ENCODE measurements at places on chromosomes 13 and 19.

DNA sequence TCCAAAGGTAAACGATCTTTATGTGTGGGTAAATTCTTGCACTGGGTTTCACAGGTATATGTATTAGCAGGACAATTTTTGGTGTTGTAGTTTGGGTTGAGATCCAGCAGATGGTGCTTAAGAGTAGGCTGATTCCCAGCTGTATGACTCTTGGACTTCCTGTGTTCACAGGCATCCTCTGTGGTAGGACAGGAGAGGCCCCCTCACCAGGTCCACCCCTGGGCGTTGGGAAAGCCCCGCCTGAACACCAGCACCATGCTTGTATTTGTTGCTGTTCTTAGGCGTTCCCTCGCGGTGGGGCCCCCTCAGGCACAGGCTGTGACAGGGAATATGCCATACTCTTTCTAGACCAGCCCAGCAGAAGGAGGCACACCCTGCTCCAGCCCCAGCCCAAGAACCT is 49.5 kb upstream of the PCDH17 start:
- no peak for DNase-seq

DNA sequence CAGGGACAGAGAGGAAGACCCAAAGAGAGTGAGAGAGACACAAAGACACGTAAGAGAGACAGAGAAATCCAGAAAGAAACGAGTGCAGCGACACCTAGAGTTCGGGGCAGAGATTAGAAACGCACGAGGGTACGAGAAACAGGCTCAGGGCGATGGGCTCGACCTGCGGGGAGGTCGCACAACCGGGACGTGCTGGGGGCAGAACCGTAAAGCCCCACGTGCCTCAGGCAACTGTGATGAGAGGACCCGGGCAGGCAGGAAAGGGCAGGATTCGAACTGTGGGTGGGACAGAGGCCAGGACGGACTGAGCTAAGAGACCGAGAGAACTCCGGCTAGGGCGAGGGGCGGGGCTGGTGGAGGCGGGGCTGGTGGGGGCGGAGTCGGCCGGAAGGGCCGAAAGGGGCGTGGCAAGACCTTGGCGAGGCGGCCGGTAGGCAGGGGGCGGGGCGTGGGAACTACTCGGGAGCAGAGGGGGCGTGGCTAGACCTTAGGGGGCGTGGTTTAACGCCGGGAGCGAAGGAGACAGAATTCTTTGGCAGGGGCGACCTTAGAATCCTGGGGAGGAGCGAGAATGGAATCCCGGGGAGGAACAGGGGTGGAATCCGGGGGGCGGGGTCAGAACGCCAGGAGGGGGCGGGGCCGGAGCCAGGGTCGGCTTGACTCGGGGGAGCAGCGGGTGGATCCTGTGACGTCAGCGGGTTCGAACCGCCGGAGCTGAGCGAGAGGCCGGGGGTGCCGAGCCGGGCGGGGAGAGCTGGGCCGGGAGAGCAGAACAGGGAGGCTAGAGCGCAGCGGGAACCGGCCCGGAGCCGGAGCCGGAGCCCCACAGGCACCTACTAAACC is at the start of gene NECTIN2:
NECTIN2 (plus strand) TSS at position 686 of the 843 bp plus-strand sequence. CDS start 229 bp downstream, outside the sequence.
- DNase-seq = no peak

DNA sequence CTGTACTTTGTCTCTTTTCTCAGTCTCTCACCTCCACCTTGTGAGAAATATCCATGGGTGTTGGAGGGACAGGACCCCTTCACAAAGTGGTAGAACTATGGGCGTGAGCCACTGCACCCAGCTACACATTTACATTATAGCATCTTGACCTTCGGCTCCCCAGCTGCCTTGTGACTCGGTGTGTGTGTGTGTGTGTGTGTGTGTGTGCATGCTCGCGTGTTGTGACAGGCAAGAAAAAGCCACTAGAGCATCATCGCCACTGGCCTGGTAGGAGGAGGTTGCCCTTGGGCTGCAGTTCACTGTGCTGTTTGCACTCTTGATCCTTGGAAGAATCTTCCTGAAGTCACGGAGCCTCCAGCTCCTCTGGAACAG is 13.7 kb upstream of the ZNF888 start:
- no peak for DNase-seq

- no peak for DNase-seq
These were observed 69.3 kb upstream of the ATP12A start for GRCh38 chr13:24610956-24611355.

GRCh38 chr19:13995017-13995728 is 10.9 kb downstream of the RFX1 start:
- no peak for DNase-seq

GRCh38 chr19:28831462-28831861 is 381.5 kb downstream of the UQCRFS1 start:
- DNase-seq = no peak

DNA sequence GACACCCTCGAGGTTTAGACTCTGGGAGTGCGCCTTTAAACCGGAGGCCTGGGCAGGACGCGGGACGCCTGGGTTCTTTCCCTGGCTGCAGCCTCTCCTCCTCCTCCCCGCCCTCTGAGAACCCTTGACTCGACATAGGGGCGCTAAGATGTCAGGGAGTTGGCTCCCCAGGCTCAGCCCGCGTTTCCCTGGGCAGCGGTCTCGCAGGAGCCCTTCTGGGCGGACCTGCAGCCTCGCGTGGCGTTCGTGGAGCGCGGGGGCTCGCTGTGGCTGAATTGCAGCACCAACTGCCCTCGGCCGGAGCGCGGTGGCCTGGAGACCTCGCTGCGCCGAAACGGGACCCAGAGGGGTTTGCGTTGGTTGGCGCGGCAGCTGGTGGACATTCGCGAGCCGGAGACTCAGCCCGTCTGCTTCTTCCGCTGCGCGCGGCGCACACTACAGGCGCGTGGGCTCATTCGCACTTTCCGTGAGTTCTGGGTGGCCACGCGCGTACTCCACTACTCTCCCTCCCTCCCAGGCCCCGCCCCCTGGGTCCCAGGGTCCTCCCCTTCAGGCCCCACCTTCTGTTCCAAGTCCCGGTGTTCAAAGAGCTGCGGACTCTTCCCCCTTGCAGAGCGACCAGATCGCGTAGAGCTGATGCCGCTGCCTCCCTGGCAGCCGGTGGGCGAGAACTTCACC is 1.3 kb downstream of the ICAM5 start:
- DNase-seq = no peak

DNA sequence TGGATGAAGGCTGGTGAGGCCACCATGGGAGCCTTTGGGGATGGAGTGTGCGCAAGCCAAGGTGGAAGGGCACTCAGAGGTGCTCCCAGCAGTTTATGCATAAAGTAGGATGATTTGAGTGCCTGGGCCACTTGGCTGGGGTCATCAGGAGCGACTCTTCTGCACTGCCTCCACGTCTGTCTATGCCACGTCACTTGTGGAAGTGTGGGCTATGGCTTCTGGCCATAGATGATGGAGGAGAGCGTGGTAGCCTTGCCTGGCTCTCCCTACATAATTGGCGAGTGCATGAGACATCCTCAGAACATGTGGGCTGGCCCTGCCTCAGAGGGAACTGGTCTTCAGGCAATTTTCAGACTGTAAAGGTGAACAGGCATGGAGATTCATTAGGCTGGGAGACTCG is 182.9 kb downstream of the TEX29 start:
- DNase-seq = no peak

DNA sequence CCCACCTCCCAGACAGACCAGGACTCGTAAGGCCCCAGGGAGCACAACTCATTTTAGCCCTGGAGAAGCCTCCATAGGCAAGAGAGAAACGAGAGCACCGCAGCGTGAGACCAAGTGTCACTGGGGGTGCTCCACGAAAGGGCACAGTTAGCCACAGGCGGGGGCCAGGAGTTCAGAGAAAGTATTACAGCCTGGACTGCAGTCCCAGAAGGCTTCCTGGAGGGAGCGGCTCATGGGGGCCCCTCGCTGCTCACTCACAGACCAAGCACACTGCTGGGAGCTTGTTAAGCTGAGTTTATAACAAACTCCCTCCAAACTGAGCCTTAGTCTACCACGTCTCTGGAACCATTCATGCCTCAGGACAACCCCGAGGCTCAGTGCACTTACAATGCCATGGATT is 16.5 kb downstream of the ANKRD27 start:
- DNase-seq = no peak

DNA sequence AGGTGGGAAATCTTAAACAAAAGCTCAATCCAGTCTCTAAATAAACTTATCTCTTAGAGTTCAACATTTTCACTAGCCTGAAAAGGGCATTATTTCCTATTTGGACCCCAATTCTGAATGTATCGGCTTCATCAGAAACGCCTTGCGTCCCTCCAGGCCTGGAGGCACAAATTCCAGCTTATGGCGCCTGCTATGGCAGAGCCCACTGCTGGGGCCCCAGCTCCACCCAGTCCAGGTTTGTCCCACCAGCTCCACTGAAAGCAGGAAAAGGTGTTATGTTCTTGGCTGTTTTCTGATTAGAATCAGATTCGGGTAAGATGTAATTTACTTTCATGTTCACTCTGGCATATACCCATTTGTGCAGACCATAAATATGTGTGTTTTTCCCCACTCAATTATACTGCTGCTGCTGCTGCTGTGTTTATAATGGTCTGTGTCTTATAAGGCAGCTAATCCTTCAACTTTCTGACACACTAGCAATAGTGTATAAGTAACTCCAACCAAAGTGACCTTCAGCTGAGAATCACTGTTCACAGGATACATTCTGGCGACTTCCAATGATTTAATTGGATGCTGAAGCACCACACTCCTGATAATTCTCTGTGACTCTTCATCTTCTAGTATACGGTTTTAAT is 6.4 kb downstream of the IRS2 start:
- DNase-seq = no peak

DNA sequence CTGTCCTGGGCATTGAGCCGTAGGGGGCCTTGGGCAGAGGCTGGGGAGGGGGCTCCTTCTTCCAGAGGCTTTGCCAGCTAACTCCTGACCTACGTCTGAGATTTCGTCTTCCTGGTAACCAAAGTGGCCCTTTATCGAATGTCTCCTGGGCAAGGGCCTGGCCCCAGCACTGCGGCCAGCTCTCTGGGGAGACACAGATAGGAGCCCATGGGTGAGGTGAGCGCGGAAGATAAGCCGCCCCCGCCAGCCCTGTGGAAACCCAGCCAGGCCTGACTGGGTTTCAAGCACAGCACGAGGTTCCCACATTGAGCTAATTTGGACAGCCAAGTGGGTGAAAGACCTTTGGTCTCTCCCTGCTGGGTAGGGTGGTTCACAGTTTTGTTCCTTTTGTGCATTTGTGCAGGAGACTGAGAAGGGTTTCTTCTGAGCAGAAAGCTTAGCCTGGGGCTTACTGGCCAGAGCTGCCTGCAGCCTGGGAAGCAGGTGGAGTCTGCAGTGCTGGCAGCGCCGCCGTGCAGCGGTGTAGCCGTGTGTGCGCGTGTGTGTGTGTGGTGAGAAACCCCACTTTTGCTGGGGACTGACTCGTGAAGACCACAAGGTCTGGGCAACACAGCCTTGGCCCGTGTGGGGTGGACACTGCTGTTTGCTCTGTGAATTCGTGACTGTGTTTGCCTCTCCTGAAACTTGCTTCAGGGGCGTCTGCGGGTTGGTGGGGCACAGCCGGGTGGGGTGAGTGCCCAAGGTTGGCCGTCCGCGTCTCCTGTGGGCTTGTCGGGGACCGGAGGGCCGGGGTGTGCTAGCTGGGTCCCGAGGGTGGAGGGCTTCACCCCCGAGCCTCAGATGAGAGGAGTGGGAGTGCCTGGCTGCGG is 2.5 kb downstream of the BSG start:
- no peak for DNase-seq

DNA sequence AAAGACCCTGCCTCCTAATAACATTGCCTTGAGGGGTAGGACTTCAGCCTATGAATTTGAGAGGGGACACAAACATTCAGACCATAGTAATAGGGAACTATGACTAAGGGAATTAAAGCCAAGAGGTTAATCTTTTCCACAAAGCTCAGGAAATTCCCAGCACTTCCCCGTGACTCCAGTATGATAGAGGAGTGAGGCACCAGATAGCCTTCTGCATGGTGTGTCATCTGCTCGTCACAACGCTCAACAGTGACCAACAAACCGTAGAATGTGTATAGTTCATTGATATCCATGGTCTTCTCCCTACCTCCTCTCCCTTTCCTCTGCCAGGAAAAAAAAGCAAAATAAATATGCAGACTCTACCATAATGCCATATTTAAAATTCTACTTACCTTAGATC is 64.4 kb downstream of the B3GLCT start:
- DNase-seq = no peak

- DNase-seq = no peak
These were observed 4.6 kb downstream of the RNASEH2B start for GRCh38 chr13:50914176-50914700.

DNA sequence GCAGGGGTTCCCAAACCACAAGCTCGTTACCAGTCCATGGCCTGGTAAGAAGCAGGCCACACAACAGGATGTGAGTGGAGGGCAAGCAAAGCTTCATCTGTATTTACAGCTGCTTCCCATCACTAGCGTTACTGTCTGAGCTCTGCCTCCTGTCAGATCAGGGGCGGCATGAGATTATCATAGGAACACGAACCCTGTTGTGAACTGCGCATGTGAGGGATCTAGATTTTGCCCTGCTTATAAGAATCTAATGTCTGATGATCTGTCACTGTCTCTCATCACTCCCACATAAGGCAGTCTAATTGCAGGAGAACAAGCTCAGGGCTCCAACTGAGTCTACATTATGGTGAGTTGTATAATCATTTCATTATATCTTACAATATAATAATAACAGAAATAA is 677.4 kb upstream of the SLITRK6 start:
- no peak for DNase-seq

DNA sequence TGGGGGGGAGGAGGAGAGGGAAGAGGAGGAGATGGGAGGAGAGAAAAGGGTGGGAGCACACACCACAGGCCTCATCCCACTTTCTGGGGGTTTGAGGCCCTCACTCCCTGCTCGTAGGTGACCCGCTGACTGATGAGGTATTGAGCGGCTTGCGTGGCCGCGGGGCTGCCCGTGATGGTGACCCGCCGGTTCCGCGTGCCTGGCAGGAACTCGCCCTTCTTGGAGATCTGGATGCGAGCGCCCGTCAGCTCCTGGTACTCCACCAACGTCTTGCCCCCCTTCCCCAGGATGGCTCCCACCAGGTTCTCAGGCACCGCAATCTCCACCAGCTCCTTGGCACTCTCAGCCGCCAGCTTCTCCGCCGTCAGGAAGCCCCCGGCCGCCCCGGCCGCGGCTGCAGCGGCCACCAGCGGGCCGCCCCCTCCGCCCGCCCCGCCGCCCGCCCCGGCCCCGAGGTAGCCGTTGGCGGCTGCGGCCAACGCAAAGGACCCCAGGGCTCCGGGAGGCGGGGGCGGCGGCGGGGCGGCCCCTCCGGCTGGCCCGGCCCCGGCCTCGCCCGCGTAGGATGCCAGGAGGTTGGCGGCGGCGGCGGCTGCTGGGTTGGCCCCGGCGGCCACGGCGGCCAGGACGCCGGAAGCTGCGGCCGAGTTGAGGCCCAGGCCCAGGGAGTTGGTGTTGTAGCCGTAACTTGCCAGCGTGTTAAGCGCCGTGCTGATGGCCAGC is 25.4 kb upstream of the NANOS2 start:
- no peak for DNase-seq

GRCh38 chr19:45558399-45558878 is 26.2 kb downstream of the OPA3 start:
- DNase-seq = no peak

DNA sequence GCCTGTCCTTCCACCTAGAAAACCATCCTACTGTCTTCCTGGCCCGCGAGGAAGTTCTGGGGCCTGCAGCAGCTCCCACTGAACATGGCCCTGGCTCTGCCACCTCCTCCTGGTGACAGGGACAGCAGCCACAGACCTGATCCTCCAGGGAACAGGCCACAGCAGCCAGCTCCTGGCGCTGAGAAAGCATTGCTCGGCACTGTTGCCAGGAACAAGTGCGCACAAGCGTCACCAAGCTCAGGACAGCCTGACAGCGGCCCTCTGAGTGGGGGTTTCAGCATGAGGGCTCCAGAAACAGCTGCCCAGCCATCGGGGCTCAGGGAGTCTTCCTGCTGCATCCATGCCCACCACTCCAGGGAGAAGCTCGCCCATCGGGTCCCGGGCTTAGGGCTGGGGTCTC is 21.9 kb downstream of the AP3D1 start:
- no peak for DNase-seq

- DNase-seq = no peak
These were observed 91.4 kb downstream of the RBM26 start for GRCh38 chr13:79314652-79315051.

Measured in cortex of kidney (tissue), 1 donor.